BE2C (cell line): ENCODE measurements at places on chromosomes 6 and 20.

- DNase-seq, result no peak
Observed at GRCh38 chr6:155782320-155782731, 326.7 kb upstream of the NOX3 start.

DNA sequence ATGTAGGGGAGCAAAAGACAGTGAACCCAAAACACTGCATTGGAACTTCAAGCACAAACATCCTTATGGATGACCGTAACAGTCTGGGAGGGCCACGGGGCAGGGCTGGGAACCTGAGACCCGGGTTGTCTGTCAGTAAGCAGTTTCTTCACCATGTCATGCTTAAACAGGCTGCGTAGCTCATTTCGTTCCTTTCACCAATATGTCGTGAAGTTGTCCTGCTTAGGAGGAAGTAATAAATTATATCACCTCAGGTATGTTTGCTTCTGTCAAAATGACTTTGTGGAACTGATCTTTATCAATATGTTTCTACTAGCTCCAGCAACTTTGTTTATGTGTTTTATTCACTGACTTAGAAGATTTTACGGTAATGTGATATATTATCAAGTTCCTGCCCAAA lies 12.4 kb upstream of the MAK start:
- no peak for DNase-seq

DNA sequence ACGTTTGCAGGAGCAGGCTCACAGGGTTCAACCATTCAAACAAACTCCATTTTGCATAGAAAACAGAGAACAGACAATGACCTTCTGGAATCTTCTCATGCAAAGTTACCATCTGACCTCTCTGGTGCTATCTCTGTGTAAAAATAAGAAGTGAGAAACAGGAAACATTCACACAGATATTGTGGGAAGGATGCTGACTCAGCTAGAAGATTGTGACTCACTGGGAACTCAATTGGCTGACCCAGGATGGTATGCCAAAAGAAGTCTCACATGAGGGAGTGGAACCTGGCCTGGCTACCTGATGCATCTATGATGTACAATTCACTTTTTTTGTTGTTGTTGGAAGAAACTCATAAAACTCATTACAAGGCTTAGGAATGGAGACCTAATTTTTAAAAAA lies 61.1 kb upstream of the TBX18 start:
- no peak for DNase-seq

GRCh38 chr20:63442100-63442493 lies 30.4 kb downstream of the KCNQ2 start:
- peak; percentile 90 for DNase-seq

- peak; percentile 75 for DNase-seq
Observed at GRCh38 chr6:28090917-28091586, 10.7 kb downstream of the ZNF165 start.

GRCh38 chr20:33506576-33506975 lies 16.7 kb downstream of the CBFA2T2 start:
- no peak for DNase-seq

DNA sequence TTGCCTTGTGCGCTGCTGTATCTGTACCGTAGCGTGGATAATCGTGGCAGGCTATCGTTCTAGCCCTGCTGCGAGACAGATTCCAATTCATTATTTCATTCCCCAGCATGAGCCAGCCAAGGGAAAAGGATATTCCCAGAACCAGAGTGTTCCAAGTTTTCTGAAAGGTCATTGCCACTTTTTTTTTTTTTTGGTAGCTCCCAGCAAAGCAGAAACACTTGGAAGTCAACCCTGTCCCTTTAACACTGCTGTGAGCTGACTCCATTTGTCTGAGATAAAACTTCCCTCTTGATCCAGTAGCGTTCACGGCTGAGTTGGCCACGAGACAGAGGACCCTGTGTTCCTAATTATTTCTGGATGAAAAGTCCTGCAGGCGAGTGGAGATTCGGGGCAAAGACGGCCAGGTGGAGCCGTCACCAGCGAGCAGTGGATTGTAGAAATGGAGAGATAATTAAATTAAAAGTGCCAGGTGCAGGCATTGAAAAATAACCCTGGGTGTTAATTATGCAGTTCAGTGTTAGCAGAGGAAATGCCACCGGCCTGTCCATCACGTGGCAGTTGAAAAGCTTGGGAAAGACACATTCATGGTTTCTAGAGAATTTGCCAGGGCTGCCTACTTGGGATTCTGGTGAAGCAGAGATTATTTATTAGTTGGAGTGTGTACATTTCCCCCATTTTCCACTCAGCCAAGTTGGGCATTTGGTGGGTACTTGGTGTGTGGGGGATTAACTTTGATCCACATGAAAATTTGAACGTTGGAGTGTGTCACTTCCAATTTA lies 164.2 kb downstream of the SLC24A3 start:
- no peak for DNase-seq

GRCh38 chr6:126530775-126531174 lies 190.9 kb downstream of the CENPW start:
- no peak for DNase-seq

GRCh38 chr6:150134280-150134920 lies 8.4 kb upstream of the PPP1R14C start:
- DNase-seq, result no peak

GRCh38 chr6:170036916-170037315 lies 254.0 kb downstream of the DLL1 start:
- no peak for DNase-seq

- DNase-seq, result no peak
Observed at GRCh38 chr20:48066851-48067250, 281.6 kb upstream of the SULF2 start.

GRCh38 chr20:1973601-1974440 lies 20.0 kb downstream of the PDYN start:
- no peak for DNase-seq

DNA sequence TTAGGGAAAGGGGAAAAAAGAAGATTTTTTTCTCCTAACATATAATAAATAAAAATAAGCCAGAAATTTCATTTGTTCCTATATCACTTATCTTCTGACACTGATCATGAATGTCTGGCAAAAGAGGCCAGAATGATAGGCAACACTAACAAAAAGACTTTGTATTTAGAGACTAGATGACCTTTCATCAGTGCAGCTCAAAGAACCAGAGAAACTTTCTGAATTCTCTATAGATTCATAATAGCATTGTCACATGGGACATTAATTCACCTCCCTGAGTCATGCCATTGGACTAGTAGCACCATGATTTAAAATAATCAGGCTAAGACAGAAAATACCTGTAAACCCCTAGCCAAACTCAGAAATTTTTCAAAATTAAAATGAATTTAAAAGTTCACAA lies 95.4 kb upstream of the CCDC28A start:
- no peak for DNase-seq

DNA sequence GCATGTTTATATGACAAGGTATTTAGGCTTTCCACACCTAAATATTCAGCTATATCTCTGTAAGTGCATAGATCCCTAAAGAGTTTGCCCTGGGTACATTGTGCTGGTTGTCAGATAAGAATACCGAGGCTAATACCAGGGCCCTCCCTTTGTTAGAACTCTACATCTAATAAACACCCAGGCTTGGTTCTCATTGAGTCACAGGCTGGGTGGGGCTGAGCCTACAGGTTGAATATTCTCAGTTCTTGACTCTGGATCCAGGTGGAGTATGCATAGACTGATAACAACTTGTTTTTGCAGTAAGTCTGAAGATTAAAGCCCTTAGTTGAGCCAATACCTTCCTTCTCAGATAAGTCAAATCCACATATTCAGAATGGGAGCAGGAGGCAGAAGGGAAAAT lies 312.2 kb upstream of the FLRT3 start:
- no peak for DNase-seq

DNA sequence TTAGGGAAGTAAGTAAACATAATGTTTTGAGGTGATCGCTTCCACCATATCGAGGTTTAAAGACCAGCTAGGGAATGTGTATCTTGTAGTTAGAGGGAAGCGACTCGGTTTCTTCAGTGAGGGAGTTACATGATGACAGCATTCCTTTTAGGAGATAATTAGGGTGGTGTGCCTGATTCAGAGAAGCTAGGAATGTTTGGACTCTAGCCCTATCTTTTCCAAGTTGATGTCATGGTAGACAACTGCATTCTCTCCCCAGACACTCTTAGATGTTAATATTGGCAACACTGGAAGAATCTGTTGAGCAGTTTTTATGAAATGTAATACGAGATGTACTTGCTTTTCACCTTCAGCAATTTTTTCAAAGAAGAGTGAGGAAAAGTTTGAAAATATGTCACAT lies 12.9 kb upstream of the HIVEP1 start:
- no peak for DNase-seq

DNA sequence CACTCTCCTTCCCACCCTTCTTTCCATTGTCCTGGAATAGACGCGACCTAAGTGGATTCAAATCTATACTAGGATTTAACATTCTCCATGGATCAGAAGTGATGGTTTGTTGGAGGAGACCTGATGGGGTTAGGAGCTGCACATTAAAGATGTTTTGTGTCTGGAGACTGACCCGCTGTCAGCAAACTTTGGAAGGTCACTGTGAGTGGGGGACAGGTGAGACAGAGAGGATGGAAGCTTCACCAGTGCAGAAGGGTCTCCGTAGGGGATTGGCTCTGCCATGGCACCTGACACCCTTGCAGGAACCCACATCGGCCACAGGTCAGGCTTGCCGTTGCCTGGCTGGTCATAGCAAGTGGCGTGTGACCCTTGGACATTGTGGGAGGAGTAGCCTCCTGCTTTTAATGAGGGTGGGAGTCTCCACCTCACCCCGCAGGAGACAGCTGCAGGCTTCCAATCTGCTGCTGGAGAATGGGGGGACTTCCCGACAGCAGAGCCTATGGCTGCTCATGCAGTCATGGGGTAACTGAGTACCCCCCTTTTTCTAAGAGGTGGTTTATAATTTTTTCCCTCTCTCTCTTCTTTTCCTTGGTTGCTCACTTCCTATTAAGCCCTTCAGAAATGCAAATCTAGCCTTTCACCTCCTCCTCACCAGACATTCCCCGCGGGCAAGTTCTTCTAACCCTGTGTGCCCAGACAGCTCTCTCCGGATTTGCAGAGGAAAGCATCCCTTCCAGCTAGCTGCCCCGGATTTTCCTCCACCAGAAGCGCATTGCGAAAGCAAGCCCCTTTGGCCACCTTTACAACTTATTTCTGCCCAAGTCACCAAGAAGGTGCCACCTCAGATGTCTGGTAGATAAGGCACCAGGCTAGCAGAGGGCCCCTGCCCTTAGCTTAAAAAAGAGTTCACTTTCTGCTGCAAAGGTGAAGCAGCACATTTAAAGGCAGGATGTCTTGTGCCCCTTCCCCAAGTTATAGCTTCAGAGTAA lies 53.5 kb downstream of the DACT2 start:
- DNase-seq, result no peak

- no peak for DNase-seq
Observed at GRCh38 chr6:85425997-85426396, 23.9 kb upstream of the NT5E start.

- DNase-seq, result no peak
Observed at GRCh38 chr6:165325609-165326008, 16.2 kb upstream of the C6orf118 start.

GRCh38 chr6:33878562-33878961 lies 74.8 kb upstream of the MLN start:
- no peak for DNase-seq

DNA sequence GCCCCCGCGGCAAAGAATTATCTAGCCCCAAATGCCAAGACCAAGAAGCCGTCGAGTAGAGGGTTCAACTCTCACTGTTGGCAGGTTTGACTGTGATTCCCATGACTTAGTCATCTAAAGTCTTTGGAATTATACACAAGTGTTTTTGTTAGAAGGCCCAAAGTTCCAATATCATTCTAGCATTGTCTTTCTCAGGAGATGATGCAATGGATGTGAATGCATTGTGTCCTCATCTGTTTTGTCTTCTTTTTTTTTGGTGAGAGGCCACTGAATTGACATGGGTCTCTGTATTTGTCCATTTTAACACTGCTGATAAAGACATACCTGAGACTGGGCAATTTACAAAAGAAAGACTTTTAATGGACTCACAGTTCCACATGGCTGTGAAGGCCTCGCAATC lies 290.5 kb upstream of the ZFP64 start:
- DNase-seq, result no peak

- DNase-seq, result no peak
Observed at GRCh38 chr6:43609402-43609801, 19.7 kb downstream of the GTPBP2 start.

GRCh38 chr6:30767158-30767943 lies 23.0 kb upstream of the IER3 start:
- DNase-seq, result no peak

DNA sequence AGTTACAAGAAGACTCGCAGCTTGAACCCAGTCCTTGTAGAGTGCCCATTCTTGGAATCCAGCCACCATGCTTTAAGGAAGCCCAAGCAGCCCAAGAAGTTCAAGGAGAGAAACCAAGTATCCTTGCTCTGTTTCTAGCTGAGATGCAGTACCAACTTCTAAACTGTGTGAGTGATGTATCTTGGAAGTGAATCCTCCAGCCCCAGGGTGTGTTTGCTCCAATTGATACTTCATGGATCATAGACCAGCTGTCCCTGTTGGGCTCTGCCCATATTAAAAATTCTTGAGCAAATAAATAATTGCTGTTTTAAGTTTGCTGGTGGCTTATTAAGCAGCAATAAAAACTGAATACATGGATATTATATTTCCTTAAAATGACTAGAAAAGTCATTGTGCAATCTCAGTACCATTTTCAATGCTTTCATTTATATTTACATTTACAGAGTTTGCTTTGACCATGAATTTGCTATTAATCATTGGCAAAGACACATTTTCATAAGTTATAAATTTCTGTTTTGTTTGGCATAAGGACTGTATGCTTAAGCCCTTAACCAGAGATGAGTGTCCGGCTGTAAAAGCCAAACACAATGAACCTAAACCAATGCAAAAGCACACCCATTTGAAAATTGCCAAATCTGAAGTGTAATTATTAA lies 9.2 kb downstream of the SPTLC3 start:
- no peak for DNase-seq

GRCh38 chr6:43243664-43244321 lies 512 bp downstream of the TTBK1 start:
- DNase-seq, result no peak

GRCh38 chr6:156406099-156406498 lies 371.1 kb upstream of the ARID1B start:
- no peak for DNase-seq

- no peak for DNase-seq
Observed at GRCh38 chr6:26426691-26427450, 13.4 kb upstream of the BTN3A3 start.

DNA sequence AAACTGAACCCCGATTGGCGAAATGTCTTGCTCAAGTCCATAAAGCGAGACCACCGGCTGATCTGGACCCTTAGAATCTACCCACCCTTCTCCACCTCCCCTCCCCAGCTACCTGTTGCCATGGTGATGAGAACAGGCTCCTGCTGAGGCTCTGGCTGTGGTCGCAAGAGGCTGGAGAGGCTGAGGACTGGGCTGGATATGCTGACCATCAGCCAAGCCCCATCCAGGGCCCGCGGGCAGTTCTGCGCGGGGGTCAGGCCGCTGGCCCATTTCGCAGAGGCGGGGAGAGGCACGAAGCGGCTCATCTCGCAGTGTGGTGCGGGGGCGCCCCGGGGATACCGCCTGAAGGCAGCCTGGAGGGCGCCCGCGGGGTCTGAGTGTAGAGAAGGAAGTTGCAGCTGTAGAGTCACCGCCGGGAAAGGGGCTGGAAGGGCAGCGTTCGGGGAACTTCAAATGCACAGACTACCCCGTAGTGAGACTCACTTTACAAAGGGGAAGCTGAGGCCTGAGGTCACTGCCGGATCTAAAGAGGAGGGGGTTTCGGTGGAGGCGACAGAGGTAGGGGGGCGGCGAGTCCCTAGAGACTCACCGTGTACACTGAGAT lies 671 bp downstream of the TAPBP start:
- DNase-seq, result peak; percentile 39
